ENCODE measurements at places on chromosomes 7 and 10. TPM values are rescaled to one million over a fixed set of nuclear protein-coding genes. Genes with fewer than 3 reads are reported as not detected.

IGF2BP3 gene
- polyA plus RNA-seq, result 52.0 TPM

C10orf90 gene
- 0.35 TPM for polyA plus RNA-seq

CLCN1 gene
- 0.43 TPM for polyA plus RNA-seq

DNA sequence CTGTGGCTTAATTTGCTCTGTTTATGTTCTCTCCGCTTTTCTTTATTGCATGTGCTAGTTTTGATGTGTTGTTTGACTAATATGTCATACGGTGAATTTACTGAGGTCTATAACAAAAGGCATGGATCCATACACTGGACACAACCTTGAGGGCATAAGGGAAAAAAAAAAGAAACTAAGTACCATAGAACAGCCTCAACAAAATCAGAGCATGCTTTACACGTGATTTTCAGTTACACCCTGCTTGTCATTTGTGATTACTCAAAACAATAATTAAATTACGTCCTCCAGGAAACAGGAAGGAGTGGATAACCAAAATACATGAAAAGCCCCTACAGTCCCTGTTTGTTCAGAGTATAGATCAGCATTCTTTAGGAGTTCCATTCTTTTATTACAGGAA is 150.5 kb downstream of the CRPPA start:
- peaks cover 18% of the 10 kb centered on the region for H3K4me1 ChIP-seq
- DNase-seq, result no peak
- H3K27ac ChIP-seq, result no peak overlapping the region
- H3K27me3 ChIP-seq, result no peaks in the 10 kb centered on the region
- H3K4me3 ChIP-seq, result no peak overlapping the region
- H3K36me3 ChIP-seq, result no peaks in the 10 kb centered on the region

GRCh38 chr10:103636492-103636891 is 143.0 kb downstream of the NEURL1 start:
- H3K27me3 ChIP-seq, result no peaks in the 10 kb centered on the region
- H3K27ac ChIP-seq, result peak overlapping the region; percentile 75
- H3K4me1 ChIP-seq, result peaks cover 29% of the 10 kb centered on the region
- peak; percentile 73 for DNase-seq
- no peak overlapping the region for H3K4me3 ChIP-seq

DNA sequence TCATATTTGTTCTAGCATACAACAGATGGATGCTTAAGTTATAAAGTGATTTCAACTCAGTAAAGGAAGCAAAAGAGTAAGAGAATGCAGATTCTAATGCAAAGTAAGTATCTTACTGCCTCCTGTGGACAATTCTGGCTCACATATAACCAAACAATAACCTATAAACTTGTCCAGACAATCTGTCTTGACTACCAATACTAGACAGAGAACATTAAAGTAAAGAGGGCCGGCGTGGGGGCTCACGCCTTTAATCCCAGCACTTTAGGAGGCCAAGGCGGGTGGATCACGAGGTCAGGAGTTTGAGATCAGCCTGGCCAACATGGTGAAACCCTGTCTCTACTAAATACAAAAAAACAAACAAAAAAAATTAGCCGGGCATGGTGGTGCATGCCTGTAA is 329.3 kb downstream of the CACNA2D1 start:
- no peak for DNase-seq
- H3K27ac ChIP-seq, result no peak overlapping the region
- no peak overlapping the region for H3K4me3 ChIP-seq
- no peaks in the 10 kb centered on the region for H3K4me1 ChIP-seq
- no peaks in the 10 kb centered on the region for H3K27me3 ChIP-seq

NME8 gene
- polyA plus RNA-seq, result 1.3 TPM

All from GM23338 (cell line).